ENCODE measurements at places on chromosomes 6 and 20. TPM values are rescaled to one million over a fixed set of nuclear protein-coding genes. Genes with fewer than 3 reads are reported as not detected.

DNA sequence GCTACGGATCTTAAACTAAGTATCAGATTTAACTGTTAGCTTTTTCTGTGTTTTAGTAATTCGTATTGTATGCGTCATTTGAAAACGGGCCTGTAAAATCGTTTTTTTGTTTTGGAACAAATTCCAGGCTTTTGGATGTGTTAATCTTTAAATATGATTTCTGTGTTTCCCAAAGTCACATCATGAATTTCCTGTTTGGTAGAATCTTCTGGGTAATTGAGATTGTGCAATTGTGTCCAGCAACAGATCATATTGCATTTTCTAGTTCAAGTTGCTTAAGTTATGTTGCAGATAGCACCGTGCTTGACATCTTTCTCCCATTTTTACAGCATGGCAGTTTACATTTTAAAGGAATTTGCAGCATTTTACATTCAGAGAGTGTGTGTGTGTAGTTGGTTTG lies 1.9 kb downstream of the MAPK14 start:
- peaks cover 26% of the 10 kb centered on the region for H3K4me1 ChIP-seq
- no peak overlapping the region for H3K27ac ChIP-seq
- H3K27me3 ChIP-seq: no peaks in the 10 kb centered on the region

DNA sequence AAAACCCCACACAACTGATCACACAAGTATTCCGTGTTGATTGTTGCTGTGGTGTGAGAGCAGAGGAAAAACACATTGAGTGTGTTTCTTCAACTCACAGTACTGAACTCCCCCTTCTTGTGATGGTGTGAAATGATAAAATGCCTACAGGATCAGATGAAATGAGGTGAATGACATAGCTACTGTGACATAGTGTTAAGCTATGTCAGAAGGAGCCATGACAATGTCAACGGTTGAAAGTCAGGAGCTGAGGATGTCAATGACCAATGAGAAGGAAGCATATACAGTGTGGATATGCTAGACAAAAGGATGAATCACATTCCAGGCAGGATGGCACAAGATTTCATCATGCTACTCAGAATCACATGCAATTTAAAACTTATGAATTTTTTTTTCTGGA lies 38.8 kb downstream of the WASF1 start:
- no peak overlapping the region for H3K27ac ChIP-seq
- H3K27me3 ChIP-seq: no peaks in the 10 kb centered on the region
- no peaks in the 10 kb centered on the region for H3K4me1 ChIP-seq
- H3K36me3 ChIP-seq: no peaks in the 10 kb centered on the region
- H3K4me3 ChIP-seq: no peak overlapping the region

GRCh38 chr6:28719275-28719940 lies 193.7 kb downstream of the GPX5 start:
- H3K4me3 ChIP-seq: no peak overlapping the region
- H3K4me1 ChIP-seq: no peaks in the 10 kb centered on the region
- H3K27me3 ChIP-seq: peaks cover 24% of the 10 kb centered on the region
- no peak for DNase-seq
- H3K27ac ChIP-seq: no peak overlapping the region

DNA sequence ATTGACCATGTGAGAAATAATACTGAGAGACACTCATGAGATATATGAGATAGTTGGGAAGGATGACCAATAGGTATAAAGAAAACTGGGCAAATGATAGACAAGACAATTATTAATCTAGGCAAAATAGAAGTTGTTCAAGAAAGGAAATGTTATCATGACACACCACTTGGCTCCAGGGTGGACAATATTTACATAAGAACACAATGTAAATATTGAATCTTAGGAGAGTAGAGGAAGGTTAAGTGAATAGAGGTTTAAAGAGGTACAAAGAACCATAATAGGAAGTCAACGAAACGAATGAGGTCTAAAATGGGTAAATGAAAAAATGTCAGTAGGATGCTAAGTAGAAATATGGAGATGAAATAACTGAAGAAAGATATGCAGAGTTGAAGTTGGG lies 126.5 kb downstream of the MBOAT1 start:
- no peaks in the 10 kb centered on the region for H3K4me1 ChIP-seq
- DNase-seq: no peak
- H3K27ac ChIP-seq: no peak overlapping the region
- H3K27me3 ChIP-seq: no peaks in the 10 kb centered on the region

DNA sequence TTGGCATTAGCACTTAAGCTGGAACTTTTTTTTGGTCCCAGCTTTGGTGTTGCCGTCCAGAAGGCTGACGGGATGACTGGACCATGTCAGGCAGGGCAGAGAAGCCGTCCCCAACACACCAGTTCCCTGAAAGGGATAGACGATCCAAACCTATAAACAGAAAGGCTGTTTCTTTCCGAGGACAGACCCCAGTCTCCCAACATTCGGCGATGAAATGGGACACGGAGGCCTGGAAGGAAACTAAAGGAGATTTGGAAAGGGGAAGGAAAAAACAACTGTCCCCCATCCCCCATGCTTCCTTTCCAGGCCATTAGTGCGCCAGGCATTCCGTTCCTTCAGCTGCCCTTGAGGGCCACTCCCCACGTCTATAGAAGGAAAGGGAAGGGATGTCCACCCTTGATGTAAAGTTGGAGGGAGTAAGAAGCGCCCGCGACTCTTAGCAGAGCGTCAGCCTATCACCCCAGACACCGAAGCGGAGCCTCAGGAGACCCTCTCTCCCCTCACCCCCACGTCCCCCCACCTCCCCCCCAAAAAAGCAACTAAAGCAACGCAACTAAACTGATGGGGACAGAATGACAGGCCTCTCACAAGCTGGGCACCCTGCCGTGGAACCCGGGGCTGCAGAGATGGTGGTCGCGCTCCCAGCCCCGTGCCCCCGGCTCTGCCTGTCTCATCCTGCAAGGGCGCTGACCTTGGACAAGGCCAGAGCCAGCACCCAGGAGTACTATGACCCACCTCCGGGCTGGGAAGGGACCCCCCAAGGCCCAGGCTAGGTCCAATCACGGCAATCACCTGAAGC lies 638 bp downstream of the BLCAP start:
- H3K4me1 ChIP-seq: peaks cover 6% of the 10 kb centered on the region
- H3K27ac ChIP-seq: peak overlapping the region; percentile 98
- H3K27me3 ChIP-seq: no peaks in the 10 kb centered on the region
- no peak for DNase-seq
- H3K36me3 ChIP-seq: no peaks in the 10 kb centered on the region
- H3K4me3 ChIP-seq: peak overlapping the region; percentile 91

GRCh38 chr20:57813509-57814269 lies 103.9 kb upstream of the PMEPA1 start:
- no peaks in the 10 kb centered on the region for H3K27me3 ChIP-seq
- no peak overlapping the region for H3K4me3 ChIP-seq
- no peak for DNase-seq
- no peaks in the 10 kb centered on the region for H3K36me3 ChIP-seq
- no peaks in the 10 kb centered on the region for H3K4me1 ChIP-seq

- no peaks in the 10 kb centered on the region for H3K4me1 ChIP-seq
- DNase-seq: no peak
- H3K27ac ChIP-seq: no peak overlapping the region
- no peaks in the 10 kb centered on the region for H3K27me3 ChIP-seq
Measured at GRCh38 chr20:19929481-19930145, 87.5 kb upstream of the NAA20 start.

GRCh38 chr20:34636648-34637047 lies 40.2 kb downstream of the PIGU start:
- no peak overlapping the region for H3K27ac ChIP-seq
- no peaks in the 10 kb centered on the region for H3K27me3 ChIP-seq
- DNase-seq: no peak
- peaks cover 5% of the 10 kb centered on the region for H3K4me1 ChIP-seq
- H3K36me3 ChIP-seq: no peaks in the 10 kb centered on the region

DNA sequence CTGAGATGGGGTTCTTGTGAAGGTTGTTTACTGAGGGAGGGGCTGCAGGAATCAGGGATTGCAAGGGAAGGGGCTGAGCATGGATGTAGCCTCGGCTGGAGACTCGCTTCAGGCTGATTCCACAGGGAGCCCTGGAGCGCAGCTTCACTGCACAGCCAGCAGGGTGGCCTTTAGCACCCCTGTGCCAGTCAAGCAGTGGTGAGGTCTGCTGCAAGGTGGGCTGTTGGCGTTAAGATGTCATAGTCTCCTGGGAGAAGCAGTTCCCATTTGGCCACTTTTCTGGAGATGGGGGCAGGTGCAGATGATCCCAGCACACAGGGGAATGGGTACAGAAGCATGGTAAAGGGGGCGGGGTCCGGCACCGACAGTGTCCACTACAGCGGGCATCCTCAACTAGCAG lies 126.3 kb downstream of the TOX2 start:
- H3K36me3 ChIP-seq: no peaks in the 10 kb centered on the region
- no peak overlapping the region for H3K27ac ChIP-seq
- no peak for DNase-seq
- no peaks in the 10 kb centered on the region for H3K27me3 ChIP-seq
- H3K4me1 ChIP-seq: no peaks in the 10 kb centered on the region

GRCh38 chr6:16130932-16131387 lies 2.1 kb downstream of the MYLIP start:
- H3K27me3 ChIP-seq: no peaks in the 10 kb centered on the region
- peaks cover 36% of the 10 kb centered on the region for H3K4me1 ChIP-seq
- peak overlapping the region; percentile 88 for H3K27ac ChIP-seq
- H3K36me3 ChIP-seq: no peaks in the 10 kb centered on the region
- peak overlapping the region; percentile 97 for H3K4me3 ChIP-seq

DNA sequence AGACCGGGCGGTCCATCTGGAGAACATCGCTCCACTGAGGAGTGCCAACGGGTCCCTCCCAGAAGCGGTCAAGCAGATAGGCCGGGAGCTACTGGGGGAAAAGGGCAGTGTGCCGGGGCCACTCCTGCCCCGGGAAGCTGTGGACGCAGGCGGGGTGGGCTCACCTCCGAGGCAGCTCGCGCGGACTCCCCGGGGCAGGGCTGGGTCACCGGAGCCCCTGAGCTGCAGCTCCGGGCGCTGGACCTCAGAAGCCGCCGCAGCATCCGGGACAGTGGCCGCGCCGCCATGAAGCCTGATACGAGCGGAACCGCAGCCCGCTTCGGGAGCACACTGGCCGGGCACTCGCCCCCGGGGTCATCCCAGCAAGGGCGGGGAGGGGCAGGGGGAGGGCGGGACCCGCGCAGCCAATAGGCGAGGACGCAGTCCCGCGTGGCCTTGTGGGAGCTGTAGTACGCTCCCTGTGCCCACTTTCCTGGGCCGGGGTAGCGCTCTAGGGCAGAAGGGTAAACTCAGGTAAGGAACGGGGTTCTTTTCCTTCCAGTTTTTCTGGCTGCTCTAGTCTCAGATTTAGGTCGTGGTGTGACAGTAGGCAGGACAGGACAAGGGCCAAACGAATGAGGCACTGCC lies at the start of gene MOCS1:
MOCS1 (minus strand) TSS at position 332 of the 627 bp plus-strand sequence; CDS start at position 287, 45 bp downstream.
- H3K27ac ChIP-seq: peak within 1 kb of the TSS; percentile 55
- no peaks in the 10 kb centered on the region for H3K27me3 ChIP-seq
- no peaks in the 10 kb centered on the region for H3K36me3 ChIP-seq
- H3K4me1 ChIP-seq: no peaks in the 10 kb centered on the region
- H3K4me3 ChIP-seq: peak within 1 kb of the TSS; percentile 56

DNA sequence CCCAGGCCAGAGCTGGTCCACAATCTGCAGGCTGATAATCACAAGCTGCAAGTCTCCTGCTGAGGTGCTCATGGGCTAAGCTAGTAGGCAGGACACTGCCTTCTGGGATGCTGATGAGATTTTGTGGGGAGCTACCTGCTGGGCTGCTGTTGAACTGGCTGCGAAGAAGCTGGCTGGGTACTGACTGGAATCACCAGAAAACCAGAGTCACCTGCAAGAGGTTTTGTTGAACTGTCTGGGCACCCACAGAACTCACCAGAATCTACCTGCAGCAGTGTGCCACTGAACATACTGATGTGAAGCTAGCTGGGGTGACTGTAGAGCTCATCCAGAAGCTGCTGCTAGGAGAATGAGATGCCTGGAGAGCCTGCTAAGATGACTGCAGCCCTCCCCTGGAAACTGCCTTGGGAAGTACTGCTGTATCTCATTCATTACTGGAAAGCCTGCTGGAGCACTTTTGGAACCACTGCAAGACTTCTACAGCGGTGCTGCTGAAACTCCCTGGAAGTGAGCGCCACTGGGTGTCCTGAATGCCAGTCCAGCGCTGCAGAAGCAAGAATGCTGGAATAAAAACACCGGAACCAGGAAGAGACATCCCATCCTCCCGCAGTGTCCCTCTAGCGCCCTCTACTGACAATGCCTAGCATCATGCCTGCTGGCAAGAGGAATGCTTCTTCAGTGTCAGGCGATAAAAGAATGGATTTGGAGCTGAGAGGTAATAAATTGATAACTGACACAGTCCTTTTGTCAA lies 64.9 kb upstream of the ARHGAP18 start:
- H3K4me1 ChIP-seq: no peaks in the 10 kb centered on the region
- H3K4me3 ChIP-seq: no peak overlapping the region
- no peak overlapping the region for H3K27ac ChIP-seq
- DNase-seq: peak; percentile 72
- no peaks in the 10 kb centered on the region for H3K36me3 ChIP-seq

GRCh38 chr6:68658338-68658737 lies 23.3 kb downstream of the ADGRB3 start:
- no peaks in the 10 kb centered on the region for H3K36me3 ChIP-seq
- no peaks in the 10 kb centered on the region for H3K4me1 ChIP-seq
- H3K4me3 ChIP-seq: no peak overlapping the region
- no peaks in the 10 kb centered on the region for H3K27me3 ChIP-seq

GRCh38 chr6:111437573-111437972 lies 45.4 kb downstream of the REV3L start:
- H3K4me1 ChIP-seq: no peaks in the 10 kb centered on the region
- H3K36me3 ChIP-seq: no peaks in the 10 kb centered on the region
- H3K27me3 ChIP-seq: no peaks in the 10 kb centered on the region
- DNase-seq: no peak
- no peak overlapping the region for H3K27ac ChIP-seq
- no peak overlapping the region for H3K4me3 ChIP-seq

DNA sequence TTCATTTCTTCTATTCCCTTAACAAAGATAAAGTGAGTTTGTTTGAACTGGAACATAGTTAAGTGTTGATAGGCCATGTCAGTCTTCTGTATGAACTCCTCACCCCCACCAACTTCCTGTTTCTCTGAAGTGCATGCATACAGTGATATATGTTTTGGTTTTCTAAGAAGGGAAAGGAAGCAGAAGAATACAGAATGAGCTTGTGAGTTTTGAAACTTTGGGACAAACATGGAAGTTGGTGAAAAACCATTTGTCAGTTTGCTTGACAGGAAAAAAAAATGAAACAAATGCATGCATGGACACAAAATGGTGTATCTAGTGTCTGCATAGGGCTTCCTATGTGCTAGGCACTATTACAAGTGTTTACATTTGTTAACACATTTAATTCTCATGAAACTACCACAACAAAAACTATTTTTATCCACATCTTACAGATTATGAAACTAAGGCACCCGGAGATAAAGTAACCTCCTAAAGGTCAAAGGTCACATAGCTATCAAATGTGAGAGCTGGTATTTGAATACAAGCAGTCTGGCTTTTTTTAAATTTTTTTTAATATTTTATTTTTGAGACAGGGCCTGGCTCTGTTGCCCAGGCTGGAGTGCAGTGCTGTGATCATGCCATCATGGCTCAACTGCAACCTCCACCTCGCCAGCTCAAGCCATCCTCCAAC lies 105.9 kb downstream of the ADGRB3 start:
- no peak for DNase-seq
- no peak overlapping the region for H3K27ac ChIP-seq
- no peaks in the 10 kb centered on the region for H3K4me1 ChIP-seq
- no peaks in the 10 kb centered on the region for H3K36me3 ChIP-seq

MTFR2 gene
- 0.08 TPM for total RNA-seq

PRSS16 gene
- total RNA-seq: 23.0 TPM

GDAP1L1 gene
- 0.31 TPM for total RNA-seq

CRISP3 gene
- total RNA-seq: 18.4 TPM

LRRN4 gene
- total RNA-seq: 1.5 TPM

ULBP2 gene
- total RNA-seq: not detected

SYNDIG1 gene
- not detected for total RNA-seq

PAX1 gene
- not detected for total RNA-seq

HSPA1L gene
- 0.51 TPM for total RNA-seq

CCN6 gene
- not detected for total RNA-seq

SLC22A2 gene
- total RNA-seq: not detected
